ENCODE measurements at places on chromosomes 13 and 19.

DNA sequence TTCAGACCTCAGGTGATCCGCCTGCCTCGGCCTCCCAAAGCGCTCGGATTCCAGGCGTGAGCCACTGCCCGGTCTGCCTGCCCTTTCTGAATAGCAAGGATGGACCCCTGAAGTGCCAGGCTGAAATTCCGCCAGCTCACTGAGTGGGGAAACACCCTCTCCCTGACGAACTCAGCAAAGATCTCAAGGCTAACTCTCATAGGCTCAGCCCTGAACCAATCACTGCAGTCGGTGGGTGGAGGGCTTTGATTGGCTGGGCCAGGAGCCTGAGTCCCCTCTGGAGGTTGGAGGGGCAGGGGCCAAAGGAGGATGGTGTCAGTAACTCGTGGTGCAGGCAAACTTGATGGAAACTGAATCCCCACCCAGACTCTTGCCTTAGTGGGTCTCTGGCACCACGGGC is 11.2 kb upstream of the COMP start:
- H3K27me3 ChIP-seq: peaks cover 3% of the 10 kb centered on the region
- no peaks in the 10 kb centered on the region for H3K36me3 ChIP-seq
- H3K4me3 ChIP-seq: no peak overlapping the region
- DNase-seq: no peak
- no peaks in the 10 kb centered on the region for H3K4me1 ChIP-seq

DNA sequence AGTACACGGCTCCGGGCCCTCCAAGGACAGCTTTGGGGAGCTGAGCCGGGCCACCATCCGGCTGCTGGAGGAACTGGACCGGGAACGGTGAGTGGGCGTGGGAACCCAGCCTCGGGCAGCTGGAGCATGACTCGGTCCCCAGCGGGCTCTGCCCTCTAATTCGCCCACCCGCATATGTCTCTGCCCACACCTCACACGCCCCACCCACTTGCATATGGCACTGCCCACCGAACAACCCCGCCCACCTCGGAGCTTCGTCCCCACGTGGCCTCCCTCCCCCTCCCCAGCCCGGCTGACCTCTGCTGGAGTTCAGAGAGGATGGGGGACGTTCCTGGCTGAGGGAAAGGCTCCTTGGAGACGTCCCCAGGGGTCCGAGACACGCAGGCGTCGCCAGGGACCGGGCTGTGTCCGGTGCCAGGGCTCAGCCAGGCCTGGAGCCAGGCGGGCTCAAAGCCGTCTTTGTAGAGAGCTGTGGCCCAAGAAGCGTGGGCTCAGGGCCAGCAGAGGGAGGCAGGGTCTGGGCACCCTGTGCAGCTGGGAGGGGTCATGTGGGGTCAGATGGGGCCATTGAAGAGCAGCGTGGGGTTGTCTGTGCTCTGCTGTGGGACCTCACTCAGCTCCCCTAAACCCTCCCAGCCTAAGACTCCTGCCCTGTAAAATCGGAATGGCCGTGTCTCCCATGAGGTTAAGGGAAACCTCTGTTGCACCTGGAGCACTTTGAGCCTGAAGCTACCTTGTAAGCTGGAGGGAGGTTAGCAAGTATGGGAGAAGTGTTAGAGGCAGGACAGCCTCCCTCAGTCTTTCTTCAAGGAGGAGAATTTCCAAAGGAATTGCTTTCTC is 3.8 kb downstream of the APC2 start:
- no peak overlapping the region for H3K27ac ChIP-seq
- H3K4me3 ChIP-seq: no peak overlapping the region
- H3K4me1 ChIP-seq: peaks cover 16% of the 10 kb centered on the region
- no peak for DNase-seq
- peaks cover 2% of the 10 kb centered on the region for H3K36me3 ChIP-seq

DNA sequence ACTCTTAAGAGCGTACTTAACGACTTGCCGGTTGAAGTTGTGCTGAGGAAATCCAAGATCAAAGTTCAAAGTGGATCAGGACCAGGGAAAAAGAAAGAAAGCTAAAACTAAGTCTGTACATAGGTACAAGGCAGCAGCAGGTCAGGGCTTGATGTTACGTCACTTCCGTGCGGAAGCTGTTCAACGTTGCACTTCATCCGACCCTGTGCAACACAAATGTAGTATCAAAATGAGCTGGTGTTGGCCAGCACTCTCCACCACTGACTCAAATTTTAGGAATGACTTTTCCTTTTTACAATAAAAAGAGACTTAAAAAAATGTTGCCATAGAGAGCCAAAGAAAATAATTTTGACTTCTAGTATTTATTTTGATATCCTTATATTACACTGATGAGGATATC is 1315.4 kb downstream of the EFNB2 start:
- peaks cover 1% of the 10 kb centered on the region for H3K36me3 ChIP-seq
- no peak overlapping the region for H3K4me3 ChIP-seq
- no peak for DNase-seq
- H3K27ac ChIP-seq: peak overlapping the region; percentile 71
- H3K27me3 ChIP-seq: no peaks in the 10 kb centered on the region
- H3K4me1 ChIP-seq: peaks cover 21% of the 10 kb centered on the region

DNA sequence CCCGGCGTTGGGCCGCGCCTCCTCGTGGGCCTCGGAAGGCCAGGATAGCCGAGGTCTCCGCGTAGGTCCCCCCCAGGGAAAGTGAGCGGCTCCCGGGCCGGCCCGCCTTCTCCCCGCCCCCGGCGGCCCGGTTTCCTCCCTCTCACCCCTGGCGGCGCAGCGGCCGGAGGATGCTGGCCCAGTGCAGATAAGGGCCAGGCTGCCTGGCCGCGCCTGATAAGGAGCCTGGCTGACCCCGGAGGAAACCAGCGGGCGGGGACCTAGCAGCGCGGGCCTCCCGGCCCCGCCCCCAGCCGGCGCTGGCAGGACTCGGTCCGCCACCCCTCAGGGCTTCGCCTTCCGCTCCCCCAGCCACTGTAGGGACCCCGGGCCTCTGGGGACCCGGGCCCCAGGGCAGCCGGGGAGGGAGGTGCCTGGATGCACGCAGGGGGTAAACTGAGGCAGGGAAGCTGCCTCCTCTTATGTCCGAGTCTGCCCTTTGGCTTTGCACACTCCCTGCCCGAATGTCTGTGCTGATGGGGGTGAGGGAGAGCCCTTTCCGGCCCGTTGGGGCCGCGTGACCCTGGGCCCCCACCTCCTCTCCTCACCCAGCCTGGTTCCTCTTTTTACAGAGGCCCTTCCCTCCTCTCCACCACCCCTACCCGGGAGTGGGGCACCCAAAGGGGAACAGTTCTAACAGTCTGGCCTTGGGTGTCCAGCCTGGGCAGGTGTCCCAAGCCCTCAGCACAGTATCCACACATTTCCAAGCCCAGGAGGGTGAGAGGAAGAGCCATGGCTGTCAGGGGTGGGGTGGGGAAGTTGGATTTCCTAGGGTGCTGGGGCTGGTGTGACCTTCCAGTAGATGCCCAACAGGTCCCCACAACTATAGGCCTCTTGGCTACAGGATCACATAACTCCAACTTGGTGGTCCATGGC is at the start of gene LYL1:
LYL1 (minus strand) TSS at position 193 of the 915 bp plus-strand sequence. CDS start 1,687 bp downstream, outside the sequence.
- H3K27ac ChIP-seq: no peak within 1 kb of the TSS
- H3K27me3 ChIP-seq: peaks cover 5% of the 10 kb centered on the region
- H3K36me3 ChIP-seq: peaks cover 4% of the 10 kb centered on the region
- no peak within 1 kb of the TSS for H3K4me3 ChIP-seq
- H3K4me1 ChIP-seq: peaks cover 8% of the 10 kb centered on the region
- no peak for DNase-seq

DNA sequence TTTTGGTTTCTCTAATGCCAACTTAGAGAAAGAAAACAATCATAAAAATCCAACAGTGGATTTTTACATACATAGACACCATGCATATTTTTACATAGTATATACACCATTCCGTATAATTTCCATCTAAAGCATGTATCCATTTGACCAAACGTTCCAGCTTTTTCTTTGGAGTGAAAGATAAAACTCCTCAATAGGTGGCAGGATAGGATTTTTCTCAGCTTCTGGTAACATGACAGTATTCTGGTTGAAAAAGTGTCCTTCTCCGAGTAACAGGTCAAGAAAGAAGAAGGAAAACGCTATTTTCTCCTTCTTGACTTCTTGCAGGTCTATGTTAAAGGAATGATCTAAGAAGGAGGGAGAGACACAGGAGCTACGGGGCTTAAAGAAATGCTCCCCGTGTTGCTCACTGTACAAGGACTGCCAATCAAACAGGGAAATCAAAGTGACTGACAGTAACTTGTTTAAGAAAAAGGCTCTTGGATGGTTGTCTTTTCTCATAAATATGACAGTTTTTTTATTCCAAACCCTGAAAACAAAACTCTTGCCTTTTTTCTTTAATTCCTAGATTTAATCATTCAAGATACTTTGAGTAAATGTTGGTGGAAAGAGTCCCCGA is 11.5 kb downstream of the FLT1 start:
- no peak overlapping the region for H3K4me3 ChIP-seq
- H3K4me1 ChIP-seq: peaks cover 8% of the 10 kb centered on the region
- H3K27me3 ChIP-seq: peaks cover 2% of the 10 kb centered on the region

DNA sequence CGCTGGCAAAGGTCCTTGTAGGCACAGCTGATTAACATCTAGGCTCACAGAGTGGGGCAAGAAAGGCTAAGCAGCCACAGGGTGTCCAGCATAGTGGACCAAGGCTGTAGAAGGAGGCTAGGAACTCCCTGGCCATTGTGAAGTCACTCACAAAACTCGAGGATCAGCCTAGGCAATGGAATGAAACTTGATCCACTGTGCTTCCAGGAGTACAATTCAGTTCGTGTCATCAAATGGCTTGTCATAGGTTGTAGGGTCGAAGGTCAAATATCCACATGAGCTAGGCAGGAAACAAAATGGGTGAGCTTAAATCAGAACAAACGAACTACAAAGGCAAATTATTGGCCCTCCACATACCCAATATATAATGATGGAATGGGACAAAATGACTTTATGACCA is 4.4 kb upstream of the FAM187B start:
- H3K4me1 ChIP-seq: no peaks in the 10 kb centered on the region
- DNase-seq: no peak
- no peak overlapping the region for H3K4me3 ChIP-seq
- no peak overlapping the region for H3K27ac ChIP-seq
- peaks cover 25% of the 10 kb centered on the region for H3K27me3 ChIP-seq

DNA sequence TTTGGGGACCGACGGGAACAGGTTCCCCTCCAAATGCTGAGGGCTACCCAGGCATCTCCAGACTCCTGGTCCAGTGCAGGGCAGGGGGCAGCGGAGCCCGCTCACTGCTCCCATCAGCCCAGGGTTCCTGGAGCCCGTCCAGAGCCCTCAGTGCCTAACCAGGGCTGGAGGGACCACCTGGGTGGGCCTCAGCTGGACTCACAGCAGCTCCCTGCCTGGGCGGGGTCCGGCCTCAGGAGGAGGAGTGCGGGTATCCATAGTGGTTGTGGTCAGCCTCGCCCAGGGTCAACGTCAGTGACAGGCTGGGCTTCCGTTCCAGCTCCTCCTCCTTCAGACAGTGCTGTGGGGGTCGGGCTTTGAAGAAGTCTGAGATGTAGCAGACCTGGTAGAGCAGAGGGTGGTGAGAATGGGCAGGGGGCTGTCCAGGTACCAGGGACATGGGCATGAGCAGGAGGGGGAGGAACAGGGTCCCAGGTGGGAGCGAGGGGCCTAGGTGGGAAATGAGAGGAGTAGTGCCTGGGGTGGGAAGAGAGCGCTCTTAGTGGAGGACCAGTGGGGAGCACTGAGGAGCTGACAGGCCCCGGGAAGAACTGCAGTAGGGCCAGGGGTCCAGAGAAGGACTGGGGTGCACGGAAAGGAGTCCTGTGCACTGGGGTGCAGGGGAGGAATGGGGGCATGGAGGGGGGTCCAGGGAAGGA is 9.9 kb downstream of the PLPP2 start:
- H3K27me3 ChIP-seq: peaks cover 9% of the 10 kb centered on the region
- no peak overlapping the region for H3K27ac ChIP-seq
- H3K36me3 ChIP-seq: no peaks in the 10 kb centered on the region

DNA sequence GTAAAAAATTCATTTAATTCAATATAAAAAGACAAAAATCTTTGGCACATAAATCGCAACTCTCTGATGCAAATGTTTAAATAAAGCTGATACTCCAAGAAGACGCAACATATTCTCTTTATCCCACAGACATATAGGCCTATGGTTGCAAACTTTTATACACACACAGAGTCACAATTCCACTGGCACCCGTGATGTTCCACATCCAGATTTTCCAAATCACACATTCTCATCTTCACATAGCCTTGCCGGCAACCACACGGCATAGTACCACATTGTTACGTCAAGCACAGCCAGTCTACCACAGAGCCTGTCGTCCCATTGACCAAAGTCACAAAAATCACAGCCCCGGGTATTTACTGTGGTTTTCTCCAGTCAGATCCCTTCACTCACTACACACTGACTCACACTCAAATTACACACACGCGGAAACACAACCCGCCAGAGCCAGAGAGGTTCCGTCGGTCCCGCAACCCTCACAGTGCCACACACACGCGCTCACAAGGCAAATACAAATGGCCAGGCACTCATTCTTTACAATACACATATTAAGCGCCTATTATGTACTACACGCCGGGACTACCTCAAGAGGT is 546 bp upstream of the ZNF546 start:
- DNase-seq: no peak
- peaks cover 28% of the 10 kb centered on the region for H3K4me1 ChIP-seq
- H3K27me3 ChIP-seq: no peaks in the 10 kb centered on the region

- no peak overlapping the region for H3K4me3 ChIP-seq
- DNase-seq: no peak
- peak overlapping the region; percentile 61 for H3K27ac ChIP-seq
- peaks cover 2% of the 10 kb centered on the region for H3K36me3 ChIP-seq
- peaks cover 15% of the 10 kb centered on the region for H3K4me1 ChIP-seq
- no peaks in the 10 kb centered on the region for H3K27me3 ChIP-seq
These were observed 80.7 kb downstream of the RNASEH2B start for GRCh38 chr13:50990065-50990817.

- peak overlapping the region; percentile 80 for H3K4me3 ChIP-seq
- peaks cover 11% of the 10 kb centered on the region for H3K36me3 ChIP-seq
- no peaks in the 10 kb centered on the region for H3K27me3 ChIP-seq
- DNase-seq: no peak
These were observed 740 bp downstream of the ZNF555 start for GRCh38 chr19:2841855-2842574.

DNA sequence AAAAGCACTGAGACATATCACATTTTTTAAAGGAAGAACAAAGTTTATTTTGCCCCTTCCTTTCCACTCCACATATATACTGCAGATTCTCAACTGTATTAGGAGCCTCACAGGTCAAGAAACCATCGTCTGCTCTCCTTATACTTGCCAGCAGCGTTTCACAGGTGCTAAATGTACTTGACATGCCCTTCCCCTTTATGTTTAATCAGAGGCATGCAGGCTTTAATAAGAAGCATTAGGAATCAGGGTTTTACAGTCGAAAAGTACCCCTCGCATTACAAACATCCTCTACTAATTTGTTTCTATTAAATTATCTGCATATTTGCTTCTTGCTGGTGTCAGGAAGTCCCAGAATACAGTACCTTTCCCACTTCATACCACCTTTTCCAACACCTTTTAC is 3.7 kb upstream of the RAP2A start:
- DNase-seq: no peak
- H3K4me1 ChIP-seq: peaks cover 31% of the 10 kb centered on the region
- H3K36me3 ChIP-seq: no peaks in the 10 kb centered on the region
- no peak overlapping the region for H3K4me3 ChIP-seq

DNA sequence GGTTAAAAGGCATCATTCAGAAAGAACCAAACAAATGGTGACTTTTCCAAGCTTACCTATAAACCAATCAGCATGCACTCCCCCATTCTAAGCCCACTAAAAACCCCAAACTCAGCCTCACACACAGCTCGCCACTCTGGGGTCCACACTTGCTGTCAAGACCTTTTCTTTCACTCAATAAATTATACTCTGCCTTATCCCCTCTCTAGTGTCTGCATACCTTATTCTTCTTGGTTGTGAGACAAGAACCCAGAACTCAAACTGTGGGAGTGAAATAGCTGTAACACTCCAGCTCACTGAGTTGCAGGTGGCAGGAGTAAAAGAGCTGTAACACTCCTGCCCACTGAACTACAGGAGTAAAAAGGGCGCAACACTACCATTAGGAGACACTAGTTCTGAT is 559.0 kb downstream of the TBC1D4 start:
- H3K4me3 ChIP-seq: no peak overlapping the region
- H3K36me3 ChIP-seq: peaks cover 1% of the 10 kb centered on the region
- peaks cover 7% of the 10 kb centered on the region for H3K4me1 ChIP-seq
